Activated T-cell treated with anti-CD3 and anti-CD28 coated beads for 4 hours (primary cell): ENCODE measurements at places on chromosomes 4 and X.

DNA sequence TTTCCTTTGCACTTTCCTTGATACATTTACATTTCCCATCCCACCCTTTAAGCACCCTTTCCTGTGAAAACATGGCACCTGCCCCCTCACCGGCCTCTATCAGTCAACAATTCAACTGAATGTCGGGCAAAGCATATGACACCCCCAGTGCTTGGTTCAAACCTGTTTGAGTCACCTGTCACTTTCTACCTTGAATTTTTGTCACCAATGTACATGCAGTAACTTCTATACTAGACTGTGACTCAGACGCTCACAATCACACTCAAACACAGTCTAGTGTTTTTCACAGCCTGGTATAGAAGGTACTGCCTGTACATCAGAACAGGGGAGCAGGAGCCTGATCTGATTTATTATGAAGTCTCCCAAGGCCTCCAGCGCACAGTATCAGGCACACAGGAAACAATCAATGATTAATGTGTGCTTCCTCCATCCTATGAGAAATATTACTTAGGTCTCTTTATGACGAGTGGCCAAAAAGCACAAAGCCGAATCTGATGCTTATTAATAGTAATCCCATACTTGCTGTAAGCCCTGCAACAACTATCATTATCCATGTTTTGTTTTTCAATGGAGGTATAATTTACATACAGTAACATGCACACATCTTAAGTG is 49.2 kb upstream of the FAM9C start:
- DNase-seq = no peak

DNA sequence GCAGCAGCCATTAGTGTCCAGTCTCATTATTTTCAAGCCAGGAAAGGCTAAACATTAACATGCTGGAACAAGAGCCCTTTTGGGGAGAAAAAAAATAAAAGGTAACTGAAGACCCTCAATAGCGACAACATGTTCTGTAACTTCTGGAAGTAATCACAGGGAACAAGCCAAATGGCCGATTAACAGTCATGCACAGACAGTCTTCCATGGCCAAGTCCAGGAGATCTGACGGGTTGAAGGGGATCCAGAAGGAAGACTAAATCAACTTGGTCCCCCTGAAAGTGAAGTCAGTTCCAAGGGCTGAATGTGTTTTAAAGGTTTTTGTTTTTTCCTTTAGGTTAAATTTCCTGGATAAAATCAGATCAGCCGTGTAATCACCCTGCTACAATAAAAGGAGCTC is 52.5 kb downstream of the LNX1 start:
- no peak for DNase-seq

GRCh38 chr4:180240670-180241069 is 2002.5 kb upstream of the TENM3 start:
- no peak for DNase-seq

DNA sequence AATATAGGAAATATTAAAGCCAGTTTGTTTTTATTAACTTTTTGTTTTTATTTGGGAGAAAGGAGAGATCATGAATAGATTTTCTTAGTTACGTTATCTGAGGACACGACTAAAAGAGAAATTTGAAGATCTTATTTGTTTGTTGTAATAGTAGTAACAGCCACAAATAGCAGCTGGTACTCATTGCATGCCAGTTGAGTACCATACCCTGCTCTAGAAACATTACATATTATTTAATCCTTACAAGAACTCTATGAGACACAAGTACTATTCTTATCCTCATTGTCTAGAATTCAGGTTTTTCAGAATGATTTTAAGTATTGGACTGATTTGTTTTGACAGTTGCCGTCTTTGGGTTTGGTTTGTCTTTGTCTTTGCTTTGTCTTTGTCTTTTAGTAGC is 31.8 kb downstream of the USP53 start:
- no peak for DNase-seq

DNA sequence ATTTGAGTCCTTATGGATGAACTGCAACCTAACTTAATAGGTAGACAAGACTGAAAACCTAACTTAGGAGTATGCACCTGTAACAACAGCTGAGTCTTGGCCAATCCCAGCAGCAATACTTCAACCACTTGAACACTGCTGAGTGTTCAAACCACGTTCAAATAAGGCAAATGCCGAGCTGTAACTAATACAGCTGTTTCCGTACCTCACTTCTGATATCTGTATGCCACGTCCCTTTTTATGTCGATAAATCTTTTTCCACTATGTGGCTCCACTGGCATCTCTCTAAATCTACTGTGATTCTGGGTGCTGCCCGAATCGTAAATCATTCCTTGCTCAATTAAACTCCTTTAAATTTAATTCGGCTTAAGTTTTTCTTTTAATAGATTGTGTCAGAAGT is 459.7 kb downstream of the INPP4B start:
- DNase-seq = no peak

- no peak for DNase-seq
Observed at GRCh38 chr4:162274354-162274753, 110.6 kb upstream of the FSTL5 start.
